WTC11 (cell line): ENCODE measurements at places on chromosomes 12 and 14.

DNA sequence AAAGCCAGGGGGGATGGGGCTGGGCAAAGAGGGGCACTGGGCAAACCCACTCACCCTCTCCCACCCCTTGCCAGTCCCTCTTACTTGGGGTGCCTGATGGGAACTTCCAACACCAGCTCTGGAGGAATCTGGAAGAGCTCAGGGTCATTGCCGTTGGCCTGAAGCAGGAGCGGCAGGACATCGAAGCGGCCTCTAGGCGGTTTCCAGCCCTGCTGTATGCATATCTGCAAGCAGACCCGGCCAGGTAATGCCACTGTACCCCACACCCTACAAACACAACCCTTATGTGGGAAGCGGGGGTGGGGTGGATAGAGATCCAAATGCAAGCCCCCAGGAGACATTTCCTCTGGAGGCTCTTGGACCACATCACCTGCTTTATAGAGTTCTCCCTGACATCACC is 83.6 kb downstream of the NOS1 start:
- peak; percentile 47 for DNase-seq

DNA sequence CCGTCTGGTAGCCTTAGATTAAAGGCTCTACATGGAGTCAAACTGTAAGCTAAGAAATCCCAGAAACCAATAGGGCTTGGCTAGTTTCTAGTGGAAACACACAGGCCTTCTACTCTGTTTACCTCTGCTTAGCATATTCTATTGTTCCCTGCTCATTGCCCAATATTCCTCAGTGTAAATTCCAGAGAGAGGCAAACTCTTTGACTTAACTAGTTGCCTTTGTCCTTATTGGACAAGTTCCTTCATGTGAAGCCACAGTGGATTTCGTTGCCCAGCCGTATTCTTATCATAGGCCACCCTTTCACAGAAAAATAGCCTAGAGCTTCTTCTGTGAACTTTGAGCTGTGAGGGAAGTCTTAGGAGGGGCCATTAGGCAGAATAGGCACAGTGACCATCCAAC is 186.1 kb downstream of the PLCZ1 start:
- DNase-seq, result no peak

GRCh38 chr14:76390621-76391020 is 14.7 kb downstream of the ESRRB start:
- no peak for DNase-seq

DNA sequence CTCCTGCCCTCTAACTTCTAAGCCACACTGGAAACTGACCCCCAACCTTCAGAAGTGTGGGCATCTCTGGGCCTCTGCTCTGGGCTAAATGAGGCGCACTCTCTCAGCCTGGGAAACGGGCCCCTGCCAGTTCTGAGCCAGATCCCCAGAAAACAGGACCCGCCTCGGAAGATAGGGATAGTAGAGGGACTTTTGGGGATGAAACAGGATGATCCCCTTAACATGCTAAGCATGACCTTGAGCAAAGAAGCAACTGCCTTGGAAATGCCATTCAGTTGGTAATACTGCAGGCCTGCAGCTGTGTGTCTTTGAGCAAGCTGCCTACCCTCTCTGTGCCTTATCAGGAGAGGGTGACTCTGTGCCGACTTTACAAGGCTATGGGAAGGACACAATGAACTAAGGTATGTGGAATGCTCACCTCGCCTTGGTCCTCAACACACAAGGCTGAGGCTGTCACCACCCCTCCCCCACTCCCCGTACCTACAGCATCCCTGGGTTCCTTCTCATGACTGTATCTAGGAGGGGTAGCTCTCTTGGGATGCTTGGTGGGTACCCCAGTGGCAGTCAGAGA is 54.0 kb downstream of the NCOR2 start:
- DNase-seq, result peak; percentile 59

DNA sequence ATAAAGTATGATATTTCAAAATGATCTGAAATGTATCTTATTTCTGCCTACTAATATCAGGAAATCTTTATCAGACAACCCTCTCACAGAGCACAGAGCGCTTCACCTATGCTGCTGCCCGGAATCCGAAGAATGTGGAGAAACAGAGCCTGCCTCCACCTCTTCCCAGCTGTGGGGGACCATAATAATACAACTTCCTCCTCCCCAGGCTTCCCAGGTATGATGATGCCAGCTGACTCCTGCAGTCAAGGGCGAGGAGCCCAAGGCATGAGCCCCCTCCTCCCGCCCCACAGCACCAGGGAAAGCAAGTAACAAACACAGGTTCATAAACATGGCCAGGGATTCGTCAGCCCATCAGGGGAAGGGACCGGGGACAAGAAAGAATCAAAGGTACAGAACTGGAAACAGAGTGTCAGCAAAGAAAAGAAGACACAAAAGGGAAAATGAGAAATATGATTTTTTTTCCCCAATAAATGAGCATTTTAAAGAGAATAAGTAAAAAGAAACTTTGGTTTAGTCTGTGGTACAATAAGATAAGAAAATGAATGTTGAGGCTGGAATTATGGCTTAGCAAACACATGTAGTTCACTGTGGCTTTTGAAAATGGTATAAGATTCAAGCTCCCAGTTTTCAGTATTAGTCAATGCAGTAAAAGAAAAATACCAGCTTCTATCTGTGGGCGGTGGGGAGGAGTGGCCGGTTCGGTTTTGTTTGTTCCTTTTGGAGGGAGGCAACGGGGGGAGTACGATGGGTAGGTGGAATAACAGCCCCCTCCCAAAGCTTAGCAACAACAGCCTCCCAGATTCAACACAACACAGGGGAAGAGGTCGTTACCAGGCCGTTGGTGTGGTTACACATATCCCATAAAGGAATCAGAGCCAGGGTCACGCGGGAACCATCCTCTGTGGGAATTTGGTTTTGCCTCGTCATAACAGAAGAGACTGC is 68.3 kb downstream of the SETD3 start:
- peak; percentile 63 for DNase-seq

GRCh38 chr14:51682411-51682810 is 30.7 kb downstream of the FRMD6 start:
- no peak for DNase-seq

DNA sequence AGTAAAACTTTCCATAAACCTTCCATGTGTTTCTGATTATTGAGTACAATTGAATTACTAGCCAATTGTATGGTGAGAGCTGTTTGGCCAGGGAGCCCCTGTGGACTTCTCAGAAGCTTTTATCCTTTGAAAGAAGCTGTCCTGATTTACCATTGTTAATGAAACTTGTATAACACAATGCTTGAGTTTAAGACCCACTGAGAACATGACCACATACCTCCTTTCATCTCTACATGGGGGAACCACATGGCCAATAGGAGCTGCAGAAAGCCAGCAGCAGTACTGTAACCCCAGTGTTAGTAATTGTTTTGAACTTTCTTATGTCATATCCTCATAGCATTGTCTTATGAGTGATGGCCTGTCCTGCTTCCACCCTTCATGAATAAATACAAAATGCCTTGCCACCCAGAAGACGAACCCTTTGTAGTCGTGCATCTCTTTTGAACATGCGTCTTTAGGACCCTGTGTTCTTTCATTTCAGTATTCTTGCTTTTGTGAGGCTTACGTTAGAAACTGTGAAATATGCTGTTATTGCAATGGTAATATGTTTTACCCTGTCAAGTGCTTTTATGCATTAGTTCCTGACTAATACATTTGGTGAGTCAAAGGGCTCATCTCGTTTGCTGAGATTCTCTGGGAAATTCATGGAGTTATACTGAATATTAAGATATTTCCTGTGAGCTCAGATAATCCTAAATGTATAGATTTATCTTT is 815.7 kb downstream of the NRXN3 start:
- no peak for DNase-seq

DNA sequence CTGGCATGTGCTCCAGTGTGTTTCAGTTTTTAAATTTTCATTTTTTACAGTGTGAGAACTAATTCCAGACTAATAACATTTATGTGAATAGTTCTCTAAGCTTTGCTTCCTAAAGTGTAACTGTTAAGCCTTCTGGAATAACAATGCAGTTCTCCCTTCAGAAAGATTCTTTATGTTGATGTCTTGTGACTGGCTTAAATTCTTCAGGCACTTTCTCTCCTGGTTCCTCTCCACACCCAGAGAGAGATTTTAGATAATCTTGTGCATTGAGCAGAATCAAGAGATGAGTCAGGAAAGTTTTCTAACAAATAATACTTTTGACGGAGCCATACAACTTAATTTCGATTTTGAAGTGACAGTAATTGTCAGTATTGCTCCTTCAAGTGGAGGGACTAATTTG is 118.5 kb downstream of the RAD51B start:
- DNase-seq, result no peak

GRCh38 chr14:61730756-61731373 is 31.4 kb upstream of the SNAPC1 start:
- no peak for DNase-seq

DNA sequence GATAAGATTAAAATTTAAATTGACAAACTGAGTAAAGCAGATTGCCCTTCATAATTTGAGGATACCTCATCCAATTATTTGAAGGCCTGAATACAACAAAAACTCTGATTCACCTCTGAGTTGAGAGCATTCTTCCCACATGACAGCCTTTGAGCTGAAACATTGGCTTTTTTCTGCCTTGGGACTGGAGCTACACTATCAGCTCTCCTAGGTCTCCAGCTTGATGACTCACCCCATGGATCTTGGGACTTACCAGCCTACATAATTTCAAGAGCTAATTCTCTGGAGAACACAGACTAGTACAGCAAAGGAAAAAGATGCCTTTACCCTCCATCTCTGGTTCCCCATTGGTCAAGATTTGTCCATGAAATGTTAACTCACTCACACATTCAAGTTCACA is 555.1 kb downstream of the FOXG1 start:
- DNase-seq, result no peak

GRCh38 chr12:8603856-8604255 is 8.8 kb downstream of the AICDA start:
- no peak for DNase-seq

DNA sequence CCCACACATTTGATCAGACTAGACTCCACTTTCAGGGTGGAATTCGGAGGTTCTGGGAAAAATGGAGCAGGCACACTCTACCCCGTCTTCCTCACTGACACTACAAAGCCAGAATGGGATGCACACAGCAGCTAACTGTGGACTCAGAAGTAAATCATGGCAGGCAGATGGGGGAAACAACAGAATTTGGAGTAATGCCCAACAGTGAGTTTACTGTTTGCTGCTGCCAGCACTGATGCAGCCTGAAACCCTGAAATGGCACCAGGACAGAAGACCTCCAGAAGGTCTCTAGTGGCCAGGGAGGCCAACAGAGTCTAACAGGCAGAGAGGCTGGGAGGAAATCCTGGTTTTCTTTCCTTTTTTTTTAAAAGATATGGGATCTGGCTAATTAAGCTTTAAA is 24.6 kb downstream of the KCTD10 start:
- DNase-seq, result no peak

DNA sequence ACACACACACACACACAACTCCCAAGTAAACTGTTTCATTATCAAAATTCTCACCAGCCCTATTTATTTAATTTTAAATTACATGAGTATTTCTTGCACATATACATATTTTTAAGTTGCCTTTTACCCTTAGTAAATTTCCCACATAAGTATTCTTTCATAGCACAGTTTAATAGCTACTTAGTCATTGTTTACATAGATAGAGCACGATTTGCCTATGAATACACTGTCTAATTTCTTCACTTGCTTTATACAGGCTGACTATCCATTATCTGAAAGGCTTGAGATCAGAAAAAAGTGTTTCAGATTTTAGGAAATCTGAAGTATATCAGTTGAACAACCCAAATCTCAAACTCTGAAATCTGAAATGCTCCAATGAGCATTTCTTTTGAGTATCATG is 30.9 kb downstream of the NIN start:
- no peak for DNase-seq

DNA sequence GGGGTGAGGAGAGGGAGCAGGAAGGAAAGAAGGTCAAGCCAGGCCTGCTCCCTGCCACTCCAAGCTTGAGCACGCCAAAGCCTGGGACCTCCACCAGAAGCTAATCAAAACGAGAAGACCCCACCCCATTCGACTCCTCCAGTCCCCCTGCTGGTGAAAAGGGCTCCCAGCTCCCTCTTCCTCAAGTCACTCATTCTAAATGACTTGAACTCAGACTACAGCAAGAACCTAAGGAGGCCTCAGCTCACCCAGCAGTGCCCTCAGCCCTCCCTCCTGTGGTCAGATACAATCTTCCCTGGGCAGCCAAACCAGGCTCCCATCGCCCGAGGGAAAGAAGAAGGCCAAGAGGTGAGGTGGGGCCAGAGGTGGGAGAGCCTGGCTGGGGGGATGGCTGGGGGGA is 17.4 kb downstream of the HDAC7 start:
- peak; percentile 46 for DNase-seq

DNA sequence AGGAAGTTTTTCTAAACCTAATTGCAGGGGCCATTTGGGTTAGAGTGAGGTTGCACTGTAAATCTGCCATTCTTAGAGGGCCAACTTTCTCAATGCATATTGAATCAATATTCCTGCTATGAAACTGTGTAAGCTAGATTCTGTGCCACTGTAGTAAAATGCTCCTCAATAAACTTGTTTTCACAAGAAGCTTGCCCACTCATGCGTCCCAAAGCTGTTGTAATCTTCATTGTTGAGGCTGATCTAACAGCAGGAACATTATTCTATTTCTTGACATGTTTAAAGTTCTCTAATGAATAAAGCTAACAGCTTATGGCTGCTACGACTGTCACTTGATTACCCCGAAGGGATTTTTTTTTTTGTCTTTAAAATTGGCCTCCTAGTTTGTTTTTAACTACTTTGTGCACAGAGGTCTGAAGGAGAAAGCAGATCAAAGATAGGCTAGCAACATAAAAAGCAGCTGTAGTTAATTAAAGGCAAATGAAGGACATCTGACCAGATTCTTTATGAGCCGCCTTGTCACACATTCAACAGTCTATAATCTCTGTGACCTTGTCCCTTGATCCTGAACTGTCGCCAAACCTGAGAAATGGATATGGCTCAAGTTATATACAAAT is 243.7 kb downstream of the PAX9 start:
- DNase-seq, result no peak

- DNase-seq, result peak; percentile 36
Observed at GRCh38 chr12:49687941-49688340, 19.3 kb downstream of the FMNL3 start.

DNA sequence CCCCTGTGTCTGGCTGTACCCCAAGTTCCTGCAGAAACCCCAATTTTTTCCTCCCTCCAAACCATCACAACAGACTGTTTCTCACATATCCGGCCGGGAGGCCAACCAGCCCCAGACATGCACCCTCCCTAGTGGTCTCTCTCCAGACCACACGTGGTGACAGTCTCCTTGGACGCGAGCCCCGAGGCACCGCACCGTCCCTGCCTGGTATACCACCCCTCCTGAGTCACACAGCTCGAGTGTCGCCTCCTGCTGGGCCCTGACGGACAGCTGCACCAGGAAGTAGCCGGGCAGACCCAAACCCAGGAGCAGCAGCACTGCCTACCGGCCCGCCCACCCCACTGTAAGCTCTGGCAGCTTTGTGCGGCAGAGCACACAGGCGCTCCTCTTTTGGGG is 97.4 kb downstream of the RFLNA start:
- DNase-seq, result peak; percentile 68
